Stimulated activated CD8-positive, alpha-beta memory T cell treated with anti-CD3 and anti-CD28 coated beads, Interleukin-4, amount 100 ng/mL, for 1 hour (primary cell): ENCODE measurements at places on chromosomes 16 and 17.

GRCh38 chr16:69620573-69620972 lies 54.8 kb downstream of the NFAT5 start:
- no peak for DNase-seq

- no peak for DNase-seq
These were observed 46.3 kb downstream of the KCNJ2 start for GRCh38 chr17:70215656-70216055.

- DNase-seq = no peak
These were observed 176.8 kb downstream of the ZNF423 start for GRCh38 chr16:49679095-49679494.

- DNase-seq = no peak
These were observed 47.5 kb downstream of the MAP2K6 start for GRCh38 chr17:69461951-69462369.

GRCh38 chr17:72926171-72926570 lies 166.3 kb downstream of the SLC39A11 start:
- no peak for DNase-seq

DNA sequence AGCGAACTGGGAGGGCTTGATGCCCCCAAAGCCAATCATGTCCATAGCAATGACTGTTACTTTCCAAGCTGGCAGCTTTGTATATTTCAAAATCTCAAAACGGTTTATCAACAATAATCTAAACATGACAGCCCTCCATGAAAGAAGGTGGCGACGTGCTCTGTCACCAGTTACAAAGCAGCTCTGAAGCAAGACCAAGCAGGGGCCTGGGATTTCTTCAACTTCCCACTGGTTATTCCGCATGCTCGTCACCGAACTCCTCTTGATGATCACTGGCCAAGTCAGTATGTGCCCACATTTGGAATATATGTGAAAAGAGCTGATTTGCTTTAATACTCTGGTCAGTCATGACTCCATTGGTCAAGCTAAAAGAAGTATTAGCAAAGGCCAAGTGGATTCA lies 175.6 kb downstream of the VPS53 start:
- no peak for DNase-seq

DNA sequence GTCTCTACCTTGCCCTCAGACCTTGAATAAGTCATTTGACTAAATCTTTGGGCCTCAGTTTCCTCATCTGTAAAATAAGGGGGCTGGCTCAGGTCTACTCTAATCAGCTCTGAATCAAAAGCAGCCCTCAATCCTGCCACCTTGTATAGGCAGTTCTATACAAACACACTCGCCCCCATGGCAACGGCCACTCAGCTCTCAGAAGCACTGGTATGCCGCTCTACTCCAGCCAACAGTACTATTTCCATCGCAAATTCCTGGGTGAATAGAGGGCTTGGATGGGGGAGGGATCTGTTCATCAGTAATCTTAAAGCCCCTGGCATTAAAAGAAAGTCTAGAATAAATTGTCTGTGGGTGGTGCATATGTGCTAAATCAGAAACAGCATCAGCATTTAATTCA lies 21.2 kb upstream of the TAOK1 start:
- DNase-seq = no peak

DNA sequence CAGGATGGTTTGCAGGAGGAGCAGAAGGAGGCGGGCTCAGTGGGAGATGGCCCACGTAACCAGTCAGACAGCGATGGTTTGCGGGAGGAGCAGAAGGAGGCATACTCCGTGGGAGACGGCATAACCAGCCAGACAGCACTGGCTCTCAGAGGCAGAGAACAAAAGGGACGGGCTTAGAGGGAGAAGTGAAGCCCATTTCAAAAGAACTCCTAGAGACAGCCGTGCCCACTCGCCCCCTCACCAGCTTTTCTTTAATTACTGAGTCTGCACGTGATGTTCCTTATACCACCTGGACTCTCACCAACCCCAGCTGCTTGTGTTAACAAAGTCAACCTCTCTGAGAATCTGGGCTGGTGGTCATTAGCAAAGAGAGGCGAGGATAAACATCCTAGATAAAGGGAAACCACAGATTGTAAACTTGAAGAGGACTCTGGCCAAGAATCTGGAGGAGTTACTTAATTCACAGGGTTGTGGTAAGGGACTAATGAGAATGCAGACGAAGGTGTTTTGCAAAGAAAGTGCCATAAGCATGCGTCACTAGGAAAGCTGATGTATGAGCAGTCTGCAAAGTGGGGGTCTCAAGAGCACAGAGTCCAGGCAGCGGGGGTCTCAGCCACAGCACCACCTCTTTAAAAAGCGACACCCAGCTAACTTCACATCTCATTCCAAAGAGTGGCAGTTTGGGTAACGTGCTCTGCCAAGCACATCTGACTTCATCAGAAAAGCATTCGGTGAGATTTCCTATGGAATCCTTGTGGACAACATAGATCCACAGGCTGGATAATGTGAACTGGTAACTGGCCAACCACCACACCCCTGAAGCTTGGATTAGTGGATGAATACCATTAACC lies 51.7 kb downstream of the NXN start:
- DNase-seq = no peak

DNA sequence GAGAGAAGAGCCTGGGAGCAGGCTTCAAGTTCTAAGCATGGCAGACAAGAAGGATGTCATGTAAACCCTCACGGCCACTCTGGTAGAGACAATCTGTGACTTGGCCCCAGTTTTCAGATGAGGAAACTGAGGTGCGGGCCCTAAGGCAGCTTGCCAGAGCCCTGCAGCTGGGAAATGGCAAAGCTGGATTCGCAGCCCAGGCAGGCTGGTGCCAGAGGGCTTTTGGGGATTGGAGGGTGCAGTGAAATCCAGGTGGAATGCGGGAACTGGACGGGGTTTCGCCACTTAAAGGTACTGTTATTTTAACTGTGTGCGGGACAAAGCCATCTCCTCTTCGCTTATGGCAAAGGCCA lies 477 bp upstream of the OSGIN1 start:
- DNase-seq = no peak

GRCh38 chr17:72931163-72931562 lies 161.3 kb downstream of the SLC39A11 start:
- no peak for DNase-seq

DNA sequence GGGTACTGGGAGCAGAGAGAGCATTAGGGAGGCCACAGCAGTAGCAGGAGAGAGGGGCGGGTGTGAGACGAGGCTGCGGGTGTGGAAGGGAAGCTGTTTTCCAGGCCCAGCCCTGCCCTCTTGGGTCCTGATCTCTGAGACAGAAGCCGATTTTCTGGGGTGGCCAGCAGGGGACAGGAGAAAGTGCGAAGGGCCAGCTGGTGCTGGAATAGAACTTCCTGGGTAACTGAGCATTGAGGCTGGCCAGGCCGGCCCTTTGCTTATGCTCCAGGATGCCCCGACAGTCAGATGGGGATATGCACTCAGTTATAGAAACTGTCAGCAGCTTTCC lies 804 bp downstream of the BTBD17 start:
- no peak for DNase-seq

DNA sequence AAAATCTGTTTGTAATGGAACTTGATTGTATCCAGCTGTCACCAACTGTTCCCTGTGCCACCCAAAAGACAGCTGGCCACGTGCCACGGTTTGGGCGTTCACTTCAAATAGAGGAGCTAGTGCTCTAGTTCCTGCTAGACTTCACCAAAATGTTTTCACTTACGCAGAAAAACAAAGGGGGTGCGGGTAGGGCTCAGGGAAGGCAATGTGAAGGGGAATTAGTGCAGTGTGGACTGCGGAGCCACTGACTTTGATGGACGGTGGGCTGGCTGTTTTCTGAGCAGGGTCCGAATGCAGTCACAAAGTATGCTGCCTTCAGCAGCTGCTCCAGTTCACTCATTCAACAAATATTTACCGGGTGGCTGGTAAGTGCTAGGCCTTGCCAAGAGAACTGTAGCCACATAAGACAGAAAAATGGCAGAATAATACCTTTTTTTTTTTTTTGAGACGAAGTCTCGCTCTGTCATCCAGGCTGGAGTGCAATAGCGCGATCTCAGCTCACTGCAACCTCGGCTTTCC lies 7.6 kb upstream of the CYTH1 start:
- DNase-seq = peak; percentile 45

GRCh38 chr16:88634141-88634993 lies 4.0 kb upstream of the IL17C start:
- DNase-seq = no peak

DNA sequence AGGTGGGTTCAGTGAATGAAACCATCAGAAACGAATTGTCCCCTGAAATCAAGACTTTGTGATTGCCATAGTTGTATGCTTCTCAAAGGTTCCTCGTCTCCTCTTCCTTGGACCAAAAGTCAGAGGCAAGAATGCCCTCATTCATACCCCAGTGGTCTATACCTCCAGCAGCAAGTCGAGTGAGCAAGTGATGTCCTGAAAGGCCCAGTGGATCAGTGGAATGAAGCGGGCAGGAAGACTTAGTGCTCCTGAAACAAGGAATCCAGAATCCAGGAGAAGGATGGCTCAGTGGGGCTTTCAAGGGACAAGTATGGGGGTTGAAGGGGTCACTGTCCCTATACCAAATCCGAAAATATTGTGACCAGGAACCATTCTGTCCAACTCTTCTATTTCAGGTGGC lies 5.3 kb upstream of the ERBB2 start:
- DNase-seq = no peak

- no peak for DNase-seq
These were observed 10.9 kb downstream of the FLII start for GRCh38 chr17:18247613-18248001.

DNA sequence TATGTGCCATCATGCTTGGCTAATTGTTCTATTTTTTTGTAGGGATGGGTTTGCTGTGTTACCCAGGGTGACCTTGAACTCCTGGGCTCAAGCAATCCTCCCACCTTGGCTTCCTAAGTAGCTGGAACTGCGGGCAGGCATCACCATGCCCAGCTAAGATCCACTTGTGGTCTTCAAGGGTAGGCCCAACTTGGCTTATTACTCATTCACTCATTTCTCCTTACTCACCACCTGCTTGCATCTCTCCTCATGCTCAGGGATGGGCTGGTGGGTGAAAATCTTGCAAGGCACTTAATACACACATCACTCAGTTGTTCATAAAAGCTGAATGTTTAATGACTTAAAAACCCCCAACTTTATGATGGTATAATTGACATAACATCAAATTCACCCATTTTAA lies 207.8 kb downstream of the SHISA9 start:
- DNase-seq = no peak

DNA sequence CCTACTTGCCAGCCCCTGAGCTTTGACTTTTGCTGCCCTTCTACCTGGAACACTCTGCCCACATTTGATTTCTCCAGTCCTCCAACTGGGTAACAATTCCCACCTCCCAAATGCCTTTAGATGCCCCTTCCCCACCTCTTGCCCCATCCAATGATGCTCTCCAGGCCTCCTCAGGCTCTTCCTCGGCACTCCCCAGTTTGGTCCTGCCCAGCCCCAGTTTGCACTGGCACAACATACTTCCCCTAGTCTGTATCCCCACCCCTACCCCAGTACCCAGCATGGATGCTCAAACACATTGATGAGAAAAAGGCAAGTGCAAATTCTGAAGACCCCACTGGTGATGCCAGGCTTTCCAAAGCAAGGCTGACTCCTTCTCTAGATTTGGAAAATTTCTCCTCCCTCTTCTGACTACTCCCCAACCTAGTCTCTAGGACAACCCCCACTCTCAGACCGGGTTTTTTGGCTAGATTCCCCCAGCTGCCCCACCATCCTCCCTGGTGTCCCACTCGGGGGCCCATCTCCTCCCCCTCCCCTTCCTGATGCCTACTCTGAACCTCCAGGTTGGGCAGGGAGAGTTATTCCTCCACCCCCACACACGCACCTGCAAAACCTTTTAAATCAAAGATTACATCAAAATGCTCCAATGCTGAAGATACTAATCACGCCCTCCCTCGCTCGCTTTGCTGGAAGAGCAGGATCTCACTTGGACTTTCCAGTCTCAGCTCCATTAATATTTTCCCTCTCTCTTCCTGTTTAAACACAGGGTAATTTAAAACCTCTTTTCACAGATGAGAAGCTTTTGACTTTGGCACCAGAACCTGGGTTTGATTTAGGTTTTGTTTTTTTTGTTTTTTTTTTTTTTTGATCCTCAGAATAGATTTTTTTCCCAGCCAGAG lies 94.9 kb downstream of the TMEM132E start:
- DNase-seq = no peak

- DNase-seq = no peak
These were observed 98.9 kb upstream of the AMZ2 start for GRCh38 chr17:68148936-68149335.

DNA sequence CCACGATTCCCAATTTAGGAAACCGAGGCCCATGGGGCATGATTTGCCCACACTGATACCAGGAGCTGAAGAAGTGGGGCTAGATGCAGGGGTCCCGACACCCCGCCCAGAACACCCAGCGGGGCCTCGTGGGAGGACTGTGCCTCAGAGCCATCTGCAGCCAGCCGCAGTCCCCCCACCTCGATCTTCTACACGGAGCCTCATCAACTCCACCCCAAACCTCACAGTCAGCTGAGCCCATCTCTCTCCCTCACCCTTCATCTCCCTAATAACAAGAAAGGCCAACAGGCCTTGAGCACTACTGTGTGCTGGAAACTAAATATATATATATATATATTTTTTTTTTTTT lies 4.2 kb downstream of the ITGAE start:
- no peak for DNase-seq

- no peak for DNase-seq
These were observed 74.1 kb upstream of the IRX3 start for GRCh38 chr16:54360681-54361080.

GRCh38 chr16:82425661-82426060 lies 201.1 kb upstream of the CDH13 start:
- no peak for DNase-seq
